K562 (cell line): ENCODE measurements at places on chromosomes 5 and 9. TPM values are rescaled to one million over a fixed set of nuclear protein-coding genes. Genes with fewer than 3 reads are reported as not detected.

GRCh38 chr9:130487500-130487899 lies 42.7 kb downstream of the ASS1 start:
- DNase-seq, result no peak

GRCh38 chr5:58934629-58935097 lies 351.8 kb downstream of the RAB3C start:
- DNase-seq, result no peak

- DNase-seq, result no peak
These were observed 713.4 kb downstream of the CDH18 start for GRCh38 chr5:19274578-19274977.

SLC34A1 gene
- total RNA-seq, result not detected in 2 replicates
